Osteoblast (primary cell): ENCODE measurements at places on chromosomes 7 and 10. TPM values are rescaled to one million over a fixed set of nuclear protein-coding genes. Genes with fewer than 3 reads are reported as not detected.

DNA sequence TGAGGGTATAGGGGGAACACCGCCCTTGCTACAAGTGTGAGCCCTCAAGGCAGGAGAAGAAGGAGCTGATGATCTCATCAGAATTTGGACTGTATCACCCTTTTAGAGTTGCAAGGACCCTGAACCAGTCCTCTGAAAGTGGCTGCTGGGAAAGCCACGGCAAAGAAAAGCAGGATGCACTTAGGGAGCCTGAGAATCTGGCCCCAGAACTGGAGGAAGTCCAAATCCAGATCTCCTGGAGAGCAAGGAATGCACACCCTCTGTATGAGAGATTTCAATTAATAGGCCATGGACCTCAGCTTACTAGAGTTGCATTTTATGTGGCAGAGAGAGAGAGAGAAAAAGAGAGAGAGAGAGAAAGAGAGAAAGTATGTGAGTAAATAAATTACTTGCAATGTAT is 662.9 kb downstream of the CCSER2 start:
- no peak overlapping the region for H3K4me3 ChIP-seq
- no peaks in the 10 kb centered on the region for H3K27me3 ChIP-seq
- no peaks in the 10 kb centered on the region for H3K36me3 ChIP-seq
- DNase-seq: no peak

DLX6 gene
- 1.1 and 2.1 TPM in 2 replicates for total RNA-seq

FAM25G gene
- total RNA-seq: not detected in 2 replicates

DNA sequence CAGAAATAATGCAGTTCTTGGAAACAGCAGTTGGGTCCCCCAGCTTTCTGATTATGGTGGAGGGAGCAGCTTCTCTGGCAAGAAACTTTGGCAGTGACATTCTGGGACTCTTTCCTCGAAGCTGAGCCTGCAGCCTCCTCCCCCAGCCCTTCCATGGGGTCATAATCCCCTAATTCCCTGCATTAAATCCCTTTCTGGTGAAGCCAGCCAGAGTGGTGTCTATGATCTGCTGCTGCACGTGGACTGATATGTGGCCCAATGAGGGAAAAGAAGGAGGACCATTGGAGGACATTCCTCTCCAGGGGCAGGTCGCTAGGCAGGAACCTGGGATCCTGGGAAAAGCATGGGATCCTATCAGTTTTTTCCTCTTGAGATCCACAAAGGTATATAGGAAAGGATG is 470.5 kb downstream of the RPS24 start:
- DNase-seq: no peak
- H3K4me1 ChIP-seq: peaks cover 10% of the 10 kb centered on the region
- no peak overlapping the region for H3K4me3 ChIP-seq
- no peak overlapping the region for H3K27ac ChIP-seq
- no peaks in the 10 kb centered on the region for H3K36me3 ChIP-seq
- no peaks in the 10 kb centered on the region for H3K27me3 ChIP-seq

CPEB3 gene
- 1.1 and 1.2 TPM in 2 replicates for total RNA-seq

- peaks cover 19% of the 10 kb centered on the region for H3K4me1 ChIP-seq
- peak; percentile 65 for DNase-seq
- no peaks in the 10 kb centered on the region for H3K27me3 ChIP-seq
- no peak overlapping the region for H3K27ac ChIP-seq
- H3K4me3 ChIP-seq: no peak overlapping the region
Measured at GRCh38 chr10:119734396-119735332, 8.8 kb downstream of the INPP5F start.

DNA sequence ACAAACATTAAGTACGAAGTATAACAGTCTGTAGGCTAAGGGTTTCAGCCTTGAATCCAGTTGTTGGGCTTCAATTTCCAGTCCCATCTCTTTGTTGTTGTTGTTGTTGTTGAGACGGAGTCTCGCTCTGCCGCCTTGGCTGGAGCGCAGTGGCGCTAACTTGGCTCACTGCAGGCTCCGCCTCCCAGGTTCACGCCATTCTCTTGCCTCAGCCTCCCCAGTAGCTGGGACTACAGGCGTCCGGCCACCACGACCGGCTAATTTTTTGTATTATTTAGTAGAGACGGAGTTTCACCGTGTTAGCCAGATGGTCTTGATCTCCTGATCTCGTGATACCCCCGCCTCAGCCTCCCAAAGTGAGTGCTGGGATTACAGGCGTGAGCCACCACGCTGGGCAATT is 464.9 kb downstream of the ANKRD7 start:
- no peaks in the 10 kb centered on the region for H3K27me3 ChIP-seq
- H3K4me1 ChIP-seq: no peaks in the 10 kb centered on the region
- H3K27ac ChIP-seq: no peak overlapping the region
- no peaks in the 10 kb centered on the region for H3K36me3 ChIP-seq

- DNase-seq: no peak
- peak overlapping the region; percentile 68 for H3K27ac ChIP-seq
- H3K27me3 ChIP-seq: no peaks in the 10 kb centered on the region
- H3K4me3 ChIP-seq: peak overlapping the region; percentile 87
- no peaks in the 10 kb centered on the region for H3K36me3 ChIP-seq
Measured at GRCh38 chr10:72692994-72693781, 1.2 kb downstream of the MCU start.

DNA sequence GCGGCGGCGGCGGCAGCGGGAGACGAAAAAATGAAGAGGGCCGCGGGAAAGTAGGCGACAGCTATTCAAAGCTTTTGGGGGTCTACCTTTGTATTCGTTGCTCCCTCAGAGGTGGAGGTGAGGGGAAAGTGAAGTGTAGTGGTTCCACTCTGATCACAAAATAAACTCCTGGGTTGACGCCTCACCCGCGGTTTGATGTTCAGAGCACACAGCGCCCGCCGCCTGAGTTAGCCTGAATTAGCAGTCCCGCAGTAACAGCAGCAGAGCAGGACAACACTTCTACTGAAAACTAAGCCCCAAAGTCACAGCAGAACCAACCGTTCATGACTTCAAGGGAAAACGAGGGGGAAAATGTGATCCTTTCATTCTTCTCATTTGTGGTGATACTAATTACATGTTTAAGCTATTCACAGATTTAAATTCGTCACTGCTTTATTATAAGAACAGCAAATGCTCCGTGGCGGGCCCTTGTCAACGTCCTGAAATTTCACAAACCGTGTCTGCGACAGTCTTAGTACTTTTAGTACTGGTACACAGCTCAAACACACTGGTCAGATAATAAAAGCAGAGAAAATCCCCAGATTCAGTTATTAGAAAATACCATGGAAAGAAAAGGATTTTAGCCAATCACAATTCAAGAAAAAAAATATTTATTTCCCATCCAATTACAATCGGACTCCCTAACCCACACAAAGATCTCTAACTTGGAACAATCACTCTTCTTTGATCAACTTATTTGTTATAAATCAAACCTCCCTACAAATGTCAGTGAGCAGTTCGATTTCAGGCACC is 563 bp upstream of the JMJD1C start:
- H3K27ac ChIP-seq: peak overlapping the region; percentile 90
- peak overlapping the region; percentile 95 for H3K4me3 ChIP-seq
- DNase-seq: peak; percentile 60
- H3K36me3 ChIP-seq: no peaks in the 10 kb centered on the region
- no peaks in the 10 kb centered on the region for H3K27me3 ChIP-seq
- H3K4me1 ChIP-seq: peaks cover 24% of the 10 kb centered on the region

GRCh38 chr7:36985866-36986400 is 261.6 kb upstream of the AOAH start:
- peaks cover 10% of the 10 kb centered on the region for H3K27me3 ChIP-seq
- no peak overlapping the region for H3K4me3 ChIP-seq
- no peaks in the 10 kb centered on the region for H3K4me1 ChIP-seq
- DNase-seq: no peak

DNA sequence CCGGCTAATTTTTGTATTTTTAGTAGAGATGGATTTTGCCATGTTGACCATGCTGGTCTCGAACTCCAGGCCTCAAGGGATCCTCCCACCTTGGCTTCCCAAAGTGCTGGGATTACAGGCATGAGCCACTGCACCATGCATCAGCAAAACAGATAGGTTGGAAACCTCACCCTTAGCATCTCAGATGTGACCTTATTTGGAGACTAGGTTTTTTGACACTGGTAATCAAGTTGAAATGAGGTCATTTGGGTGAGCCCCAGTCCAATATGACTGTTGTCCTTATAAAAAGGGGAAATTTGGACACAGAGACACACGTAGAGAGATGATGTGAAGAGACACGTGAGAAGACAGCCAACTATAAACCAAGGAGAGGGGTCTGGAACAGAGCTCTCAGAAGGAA is 42.5 kb upstream of the TPST1 start:
- H3K36me3 ChIP-seq: peaks cover 6% of the 10 kb centered on the region
- no peak overlapping the region for H3K27ac ChIP-seq
- no peaks in the 10 kb centered on the region for H3K4me1 ChIP-seq
- no peak for DNase-seq

DNA sequence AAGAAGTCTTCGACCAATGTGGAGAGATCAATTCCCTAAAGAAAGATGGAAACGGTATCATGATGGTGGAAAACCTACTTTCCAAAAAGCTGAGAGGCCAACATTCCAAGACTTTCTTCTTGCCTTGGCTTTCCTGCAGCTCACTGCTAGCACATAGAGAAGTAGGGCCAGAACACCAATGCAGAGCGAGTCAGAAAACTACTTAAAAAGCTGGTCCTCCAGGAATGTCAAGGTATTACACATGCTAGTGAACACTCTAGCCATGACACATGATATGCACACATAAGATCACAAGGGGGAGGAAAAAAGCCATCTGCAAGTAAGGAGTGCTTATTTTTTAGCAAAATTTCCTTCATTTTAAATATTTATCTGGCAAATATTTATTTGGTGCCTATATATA is 22.7 kb downstream of the GPAM start:
- H3K4me1 ChIP-seq: no peaks in the 10 kb centered on the region
- H3K27ac ChIP-seq: no peak overlapping the region
- no peak for DNase-seq
- peaks cover 60% of the 10 kb centered on the region for H3K36me3 ChIP-seq
- H3K27me3 ChIP-seq: no peaks in the 10 kb centered on the region

- H3K4me3 ChIP-seq: no peak overlapping the region
- DNase-seq: no peak
- H3K27ac ChIP-seq: no peak overlapping the region
- H3K4me1 ChIP-seq: no peaks in the 10 kb centered on the region
- H3K36me3 ChIP-seq: no peaks in the 10 kb centered on the region
- no peaks in the 10 kb centered on the region for H3K27me3 ChIP-seq
Measured at GRCh38 chr7:4919969-4920766, 36.7 kb upstream of the RADIL start.

DNA sequence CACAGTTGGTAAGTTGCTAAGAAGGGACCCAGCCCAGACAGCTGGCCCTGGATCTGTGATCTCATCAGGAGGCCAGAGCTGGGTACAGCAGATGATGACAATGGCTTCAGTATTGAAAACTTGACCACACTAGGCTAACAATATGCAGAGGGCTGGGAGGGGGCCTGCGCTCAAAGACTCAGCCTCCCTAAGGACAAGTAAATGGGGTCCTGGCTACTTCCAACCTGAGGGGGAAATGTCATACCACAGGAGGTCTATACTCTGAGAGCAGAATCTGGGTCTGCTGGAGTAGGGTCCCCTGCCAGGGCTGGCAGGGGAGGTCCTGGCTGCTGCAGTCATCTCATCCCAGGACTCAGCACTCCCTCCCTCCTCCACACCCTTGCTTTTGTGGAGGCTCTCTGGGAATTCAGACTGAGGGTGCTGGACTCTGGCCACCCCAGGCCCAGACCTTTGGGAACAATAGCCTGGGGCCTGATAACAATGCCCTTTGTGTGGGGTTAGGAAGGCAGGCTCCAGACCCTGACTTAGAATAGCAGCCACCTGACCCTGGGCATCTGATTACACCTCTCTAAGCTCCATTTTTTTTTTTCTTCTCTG is 1.4 kb downstream of the FXYD4 start:
- H3K36me3 ChIP-seq: no peaks in the 10 kb centered on the region
- DNase-seq: no peak
- H3K4me1 ChIP-seq: no peaks in the 10 kb centered on the region
- H3K4me3 ChIP-seq: no peak overlapping the region
- H3K27ac ChIP-seq: no peak overlapping the region

DNA sequence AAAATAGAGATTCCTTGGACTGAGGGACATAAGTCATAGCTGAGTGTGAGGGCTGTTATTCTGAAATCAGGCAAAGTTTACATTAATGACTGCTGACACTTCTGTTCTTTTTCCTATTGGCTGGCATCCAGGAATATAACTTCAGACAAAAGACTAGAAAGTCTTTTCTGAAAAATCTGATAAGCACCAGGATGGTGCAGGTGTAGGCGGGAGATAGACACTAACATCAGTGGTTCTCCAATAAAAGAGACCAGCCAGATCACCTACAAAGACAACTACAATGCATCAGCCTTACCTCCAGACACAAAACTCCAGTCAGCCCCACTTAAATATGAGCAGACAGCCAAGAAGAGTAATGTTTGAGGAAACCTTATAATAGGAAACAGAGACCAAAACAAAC is 168.3 kb upstream of the LRGUK start:
- no peaks in the 10 kb centered on the region for H3K4me1 ChIP-seq
- no peak overlapping the region for H3K27ac ChIP-seq

TMEM270 gene
- total RNA-seq: not detected in 2 replicates

GRCh38 chr7:33849004-33849403 is 56.3 kb upstream of the BMPER start:
- H3K27ac ChIP-seq: no peak overlapping the region
- H3K4me1 ChIP-seq: peaks cover 22% of the 10 kb centered on the region
- no peaks in the 10 kb centered on the region for H3K36me3 ChIP-seq
- no peak for DNase-seq

VSIR gene
- 69.5 and 75.3 TPM in 2 replicates for total RNA-seq

CPED1 gene
- 30.8 and 37.4 TPM in 2 replicates for total RNA-seq

- no peaks in the 10 kb centered on the region for H3K4me1 ChIP-seq
- H3K36me3 ChIP-seq: no peaks in the 10 kb centered on the region
- H3K27me3 ChIP-seq: no peaks in the 10 kb centered on the region
- no peak overlapping the region for H3K4me3 ChIP-seq
Measured at GRCh38 chr7:153087498-153087897, 327.9 kb downstream of the ACTR3B start.

ITGB8 gene
- total RNA-seq: 30.9 and 35.1 TPM in 2 replicates

SVIL gene
- total RNA-seq: 36.9 and 122 TPM in 2 replicates

DNA sequence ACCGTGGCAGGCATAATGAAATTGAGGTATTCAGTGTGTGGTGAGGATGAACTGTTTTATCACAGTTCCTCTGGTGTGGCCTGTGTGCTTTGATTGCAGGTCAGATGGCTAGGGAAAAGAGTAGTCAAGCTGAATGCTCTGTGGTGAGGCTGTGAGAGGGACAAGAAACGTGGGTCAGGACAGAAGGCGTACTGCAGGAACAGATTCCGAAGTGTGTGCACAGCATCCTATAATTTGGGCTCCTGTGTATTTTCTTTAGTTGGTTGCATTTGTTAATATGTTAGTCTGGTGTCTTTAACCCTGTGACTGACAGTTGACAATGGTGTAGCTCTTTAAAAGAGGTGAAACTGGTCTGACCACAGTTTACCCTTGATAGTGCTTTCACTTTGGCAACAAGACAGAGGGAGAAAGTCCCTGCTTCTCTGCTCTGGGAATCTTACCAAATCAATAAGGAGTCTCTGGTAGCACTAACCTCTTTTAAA is 76.5 kb downstream of the AUTS2 start:
- peaks cover 8% of the 10 kb centered on the region for H3K4me1 ChIP-seq
- no peaks in the 10 kb centered on the region for H3K27me3 ChIP-seq
- H3K4me3 ChIP-seq: no peak overlapping the region
- DNase-seq: no peak

LMBR1 gene
- 39.4 and 44.8 TPM in 2 replicates for total RNA-seq
